ENCODE measurements at places on chromosomes 3 and 15.

DNA sequence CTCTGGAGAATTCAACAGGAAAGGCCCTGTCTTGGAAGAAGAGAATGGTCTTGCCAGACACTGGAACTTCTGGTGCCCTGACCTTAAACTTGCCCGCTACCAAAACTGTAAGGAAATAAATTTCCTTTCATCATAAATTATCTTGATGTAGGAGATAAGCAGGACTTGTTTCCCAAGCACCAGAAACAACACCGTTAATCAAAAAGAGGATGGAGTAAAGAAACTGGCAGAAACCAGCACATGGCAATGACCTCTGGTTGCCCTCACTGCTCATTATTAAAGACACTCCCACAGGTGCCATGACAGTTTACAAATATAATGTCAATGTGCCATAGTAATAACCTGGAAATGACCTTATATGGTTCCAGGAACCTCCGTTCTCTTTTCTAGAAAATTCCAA, 426.1 kb downstream of the EDEM1 start:
- DNase-seq = no peak

- no peak for DNase-seq
These were observed 297.6 kb downstream of the VPS13C start for GRCh38 chr15:61762676-61763075.

DNA sequence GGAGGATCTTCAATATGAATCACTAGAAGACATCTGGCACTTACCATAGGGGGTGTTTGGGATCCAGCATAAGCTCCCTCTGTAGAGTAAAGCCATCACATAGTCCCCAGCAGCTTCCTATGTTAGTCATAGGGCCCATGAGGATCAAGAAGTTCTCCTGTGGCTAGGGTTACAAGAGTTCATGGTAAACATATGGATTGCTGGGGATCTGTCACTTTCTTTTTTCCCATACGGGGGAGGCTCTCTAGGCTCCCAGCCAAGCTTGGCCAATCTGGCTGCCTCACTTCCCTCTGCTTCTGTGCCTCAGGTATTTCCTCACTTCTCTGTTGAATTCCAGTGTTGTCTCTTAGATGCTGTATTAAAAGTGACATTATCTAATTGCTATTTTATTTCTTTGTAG, 597.9 kb downstream of the PDCD6IP start:
- no peak for DNase-seq

GRCh38 chr3:10194328-10195071, 29.8 kb downstream of the IRAK2 start:
- DNase-seq = peak; percentile 41

- DNase-seq = no peak
These were observed 90.1 kb downstream of the CHST2 start for GRCh38 chr3:143209715-143210059.

DNA sequence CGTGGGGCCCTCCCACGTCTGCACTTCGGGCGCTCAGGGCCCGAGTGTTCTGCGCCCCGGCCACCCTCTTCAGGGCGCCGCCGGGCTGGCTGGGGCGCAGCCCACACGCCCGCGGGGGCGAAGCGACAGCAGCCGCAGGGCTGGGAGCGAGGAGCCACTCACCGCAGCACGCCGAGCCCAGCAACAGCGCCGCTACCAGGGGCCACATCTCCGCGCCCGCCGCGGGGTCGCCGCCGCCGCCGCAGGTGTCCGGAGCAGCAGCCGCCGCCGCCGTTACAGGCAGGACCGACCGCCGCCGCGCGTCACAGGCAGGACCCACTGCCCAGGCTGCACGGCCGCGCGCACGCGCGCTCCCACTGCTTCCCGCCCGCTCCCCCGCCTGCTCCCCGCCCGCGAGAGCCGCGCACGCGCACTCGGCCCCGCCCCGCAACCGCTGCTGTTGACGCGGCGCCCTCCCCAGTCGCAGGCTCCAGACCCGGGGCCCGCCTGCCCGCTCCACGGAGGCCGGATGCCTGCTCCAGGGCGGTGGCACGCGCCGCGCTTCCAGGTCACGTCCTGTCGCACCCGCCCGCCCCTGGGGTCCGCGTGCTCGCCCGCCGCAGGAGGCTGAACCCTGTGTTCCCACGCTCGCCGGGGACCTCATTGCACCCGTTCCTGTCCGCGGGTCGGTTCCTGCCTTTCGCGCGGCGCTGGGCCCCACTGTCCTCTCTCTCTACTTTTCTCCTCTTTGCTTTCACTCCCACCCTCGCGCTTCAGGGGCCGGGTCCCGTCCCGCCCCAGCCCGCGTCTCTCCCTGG, at the start of gene CD47:
CD47 (minus strand) TSS at position 331 of the 797 bp plus-strand sequence; CDS start at position 208, 123 bp downstream.
- DNase-seq = peak; percentile 93

DNA sequence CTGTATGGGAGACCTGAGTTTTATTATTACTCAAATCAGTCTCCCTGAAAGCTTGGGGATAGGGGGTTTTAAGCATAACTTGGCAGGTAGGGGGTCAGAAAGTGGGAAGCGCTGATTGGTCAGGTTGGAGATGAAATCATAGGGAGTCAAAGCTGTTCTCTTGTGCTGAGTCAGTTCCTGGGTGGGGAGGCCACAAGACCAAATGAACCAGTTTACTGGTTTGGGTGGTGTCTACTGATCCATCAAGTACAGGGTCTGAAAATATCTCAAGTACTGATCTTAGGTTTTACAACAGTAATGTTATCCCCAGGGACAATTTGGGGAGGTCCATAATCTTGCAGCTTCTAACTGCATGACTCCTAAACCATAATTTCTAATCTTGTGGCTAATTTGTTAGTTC, 17.8 kb upstream of the IQCF6 start:
- no peak for DNase-seq

DNA sequence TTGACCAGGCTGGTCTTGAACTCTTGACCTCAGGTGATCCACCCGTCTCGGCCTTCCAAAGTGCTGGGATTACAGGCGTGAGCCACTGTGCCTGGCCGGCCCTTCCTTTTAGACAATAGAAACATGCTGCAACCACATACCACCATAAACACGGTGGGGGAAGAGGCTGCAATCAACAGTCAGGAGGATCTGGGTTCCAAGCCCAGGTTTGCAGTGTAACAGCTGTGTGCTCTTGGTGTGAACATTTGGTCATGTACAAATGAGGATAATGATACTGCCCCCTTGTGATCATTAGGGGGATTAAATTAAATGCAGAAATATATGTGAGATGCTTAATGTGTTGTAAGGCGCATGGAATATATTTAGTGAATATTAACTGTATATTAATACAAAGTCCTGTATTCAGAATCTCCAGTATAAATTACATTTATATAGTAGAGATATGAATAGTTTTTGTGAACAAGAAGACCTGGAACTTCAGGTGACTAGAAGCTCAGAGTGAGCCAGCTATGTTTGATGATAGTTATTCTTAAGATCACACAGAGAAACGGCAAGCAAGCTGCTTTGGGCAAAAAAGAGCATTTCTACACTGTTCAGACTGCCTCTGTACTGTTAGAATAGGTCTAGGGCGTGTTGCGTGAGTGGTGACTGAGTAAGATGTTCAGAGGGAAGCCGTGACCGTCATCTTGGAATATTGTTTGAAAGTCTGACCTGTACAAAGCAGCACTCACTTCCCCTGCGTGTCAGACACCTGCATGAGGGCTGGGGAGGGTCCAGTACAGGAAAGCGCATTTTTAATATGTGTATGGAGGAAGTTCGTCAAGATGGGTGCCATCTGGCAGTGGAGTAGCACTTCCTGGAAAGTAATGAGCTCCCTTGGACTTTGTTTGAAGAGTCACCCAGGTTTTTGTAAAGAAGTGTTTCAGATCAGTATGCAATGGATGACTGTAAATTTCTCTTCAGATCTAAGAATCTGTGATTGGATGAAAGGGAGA, 125.8 kb downstream of the PGPEP1L start:
- peak; percentile 79 for DNase-seq

- DNase-seq = no peak
These were observed 112.2 kb downstream of the RARB start for GRCh38 chr3:25540273-25540672.

DNA sequence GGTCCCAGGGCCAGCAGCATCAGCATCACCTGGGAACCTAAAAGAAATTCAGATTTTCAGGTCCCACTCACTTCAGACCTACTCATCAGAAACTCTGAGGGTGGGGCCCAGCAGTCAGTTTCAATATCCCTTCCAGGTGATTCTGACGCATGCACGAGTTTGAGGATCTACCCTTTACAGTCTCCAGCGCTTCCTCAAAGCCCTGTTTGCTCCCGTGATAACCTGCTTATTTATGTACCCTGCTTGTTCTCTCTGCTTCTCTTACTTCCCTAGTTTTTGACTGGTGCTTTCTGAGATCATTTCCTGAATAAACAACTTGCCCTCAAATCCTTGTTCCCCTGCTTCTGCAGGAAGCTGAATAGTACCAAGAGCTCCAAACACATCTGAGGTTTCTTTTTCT, 245.3 kb downstream of the ZNF621 start:
- no peak for DNase-seq

DNA sequence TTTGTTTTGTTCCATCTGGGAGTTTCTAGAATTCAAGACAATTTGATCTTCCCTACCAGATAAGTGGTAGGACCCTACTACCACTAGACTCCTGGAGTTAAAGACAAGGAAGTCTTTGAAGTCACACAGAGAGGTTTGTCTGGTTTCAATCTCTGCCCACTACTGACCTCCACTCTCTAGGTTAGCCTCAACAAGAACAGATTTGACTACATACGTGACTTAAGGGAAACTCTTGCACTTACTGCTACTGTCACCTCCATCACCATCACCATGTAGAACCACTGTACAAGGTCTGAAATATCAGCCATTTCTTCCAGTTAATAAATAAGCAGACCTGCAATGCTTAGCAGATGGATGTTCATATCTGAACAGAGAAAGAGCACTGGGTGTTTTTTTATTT, 148.3 kb upstream of the ARHGEF26 start:
- no peak for DNase-seq

- DNase-seq = no peak
These were observed 407.4 kb downstream of the RSL24D1 start for GRCh38 chr15:54789376-54789775.

- no peak for DNase-seq
These were observed 309.6 kb downstream of the UACA start for GRCh38 chr15:70453766-70454165.

DNA sequence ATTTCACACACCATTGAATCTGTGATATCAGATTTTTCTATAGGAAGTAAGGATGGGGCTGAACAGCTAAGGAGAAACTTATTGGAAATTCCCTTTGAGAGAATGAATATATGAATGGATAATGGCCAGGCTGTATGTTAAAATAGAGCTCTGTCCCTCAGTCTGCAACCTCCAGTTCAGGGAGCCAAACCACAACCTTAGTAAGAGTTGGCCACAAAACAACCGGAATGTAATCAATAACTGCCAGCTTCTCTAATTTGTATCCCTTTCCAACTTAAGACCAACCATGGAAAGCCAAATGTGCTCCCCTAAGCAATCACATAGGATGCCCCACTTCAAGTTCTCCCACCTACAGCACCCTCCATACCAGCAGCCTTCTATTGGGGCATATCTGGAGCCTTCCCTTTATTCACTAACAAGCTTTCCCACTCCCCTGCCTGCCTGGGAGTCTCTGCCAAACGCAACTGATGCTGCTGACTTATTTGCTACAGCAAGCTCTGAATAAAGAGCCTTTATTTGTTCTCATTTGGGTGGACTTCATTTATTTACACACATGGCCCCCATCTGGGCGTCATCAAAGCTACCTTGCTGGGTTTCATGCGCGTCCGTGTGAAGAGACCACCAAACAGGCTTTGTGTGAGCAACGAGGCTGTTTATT, 75.4 kb upstream of the LARS2 start:
- no peak for DNase-seq

DNA sequence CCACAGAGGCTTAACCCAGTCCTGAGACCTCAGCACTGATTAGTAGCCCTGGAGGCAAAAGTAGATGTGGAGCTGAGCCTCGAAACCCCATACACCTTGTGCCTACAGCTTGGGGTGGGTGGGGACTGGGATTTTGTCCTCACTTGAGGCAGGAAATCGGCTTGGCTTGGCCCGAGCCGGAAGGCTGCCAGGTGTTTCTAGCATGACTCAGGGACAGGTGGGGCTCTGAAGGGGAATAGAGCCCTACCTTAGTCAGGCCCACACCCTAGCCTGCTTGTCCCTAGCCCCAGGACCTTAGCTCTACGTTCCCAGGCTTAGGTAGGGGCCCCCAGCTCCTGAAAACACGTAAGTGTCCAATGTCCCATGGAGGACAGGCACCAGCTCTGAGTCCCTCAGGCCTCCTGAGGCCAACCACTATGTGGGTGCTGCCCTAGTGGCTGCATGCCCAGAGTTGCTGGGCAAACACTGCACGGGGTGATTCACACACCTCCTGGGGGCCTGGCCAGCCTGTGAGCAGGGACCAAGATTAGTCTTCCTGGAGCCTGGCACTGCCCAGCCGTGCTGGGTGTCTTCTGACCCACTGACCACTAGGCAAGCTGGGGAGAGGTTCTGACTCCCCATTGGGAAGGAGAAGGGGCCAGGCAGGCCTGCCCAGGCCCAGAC, 3.1 kb downstream of the MST1R start:
- peak; percentile 90 for DNase-seq

DNA sequence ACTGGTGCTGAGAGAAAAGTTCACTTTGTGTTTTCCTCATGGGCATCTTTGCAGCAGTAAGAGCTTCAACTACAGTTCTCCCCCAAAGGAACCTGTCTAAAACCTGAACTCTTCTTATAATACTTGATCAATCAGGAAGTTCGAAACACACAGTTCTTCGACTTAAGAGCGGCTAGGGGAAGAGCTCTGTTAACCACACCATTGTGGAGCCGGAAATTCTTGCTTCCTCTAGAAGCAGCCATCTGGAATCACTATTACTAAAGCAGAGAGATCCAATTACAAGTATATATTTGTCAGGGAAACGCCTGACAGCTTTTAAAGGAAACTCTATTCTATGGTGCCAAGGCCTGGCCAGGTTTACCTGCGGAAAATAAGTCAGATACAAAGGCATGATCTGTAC, 337.3 kb upstream of the CBLB start:
- DNase-seq = peak; percentile 56

- DNase-seq = no peak
These were observed 112.7 kb upstream of the IQSEC1 start for GRCh38 chr3:13185737-13186434.

GRCh38 chr3:144643771-144644198, 672.2 kb downstream of the DIPK2A start:
- peak; percentile 83 for DNase-seq

- no peak for DNase-seq
These were observed 8.6 kb upstream of the TRIM59 start for GRCh38 chr3:160458151-160458550.

DNA sequence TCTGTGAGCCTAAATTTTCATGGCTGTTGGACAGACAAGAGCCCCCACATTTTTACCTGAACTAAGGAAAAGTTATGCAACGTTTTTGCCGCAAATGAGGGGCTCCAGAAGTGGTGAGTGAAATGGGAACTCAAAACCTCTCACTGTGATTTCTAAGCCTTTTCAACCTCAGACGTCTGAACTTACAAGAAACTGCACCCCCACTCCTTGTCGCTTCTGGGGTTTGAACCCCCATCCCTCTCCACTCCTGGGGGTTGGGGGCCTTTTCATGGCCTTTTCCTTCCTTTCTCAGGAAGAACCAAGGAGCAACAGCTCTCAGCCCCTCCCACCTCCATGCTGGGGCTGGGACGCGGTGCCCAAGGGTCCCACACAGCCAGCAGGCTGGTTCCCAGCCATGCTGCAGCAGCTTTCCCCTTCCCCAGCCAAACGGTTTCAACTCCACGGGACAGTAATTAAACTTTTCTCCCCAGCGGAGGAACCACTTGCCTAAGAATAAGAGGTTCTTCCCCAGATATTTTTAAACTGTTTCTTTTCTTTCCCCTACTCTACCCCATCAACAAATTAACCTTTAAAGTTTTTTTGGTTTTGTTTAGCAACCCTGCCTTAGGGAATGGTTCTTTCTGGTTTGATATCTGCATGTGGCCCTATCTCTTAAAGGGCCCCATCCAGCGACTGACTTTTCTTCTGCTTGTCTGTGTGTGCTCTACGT, 387.6 kb upstream of the CBLB start:
- DNase-seq = no peak

- no peak for DNase-seq
These were observed 55.2 kb upstream of the ACAN start for GRCh38 chr15:88748081-88748480.

Data from GM23248 (cell line).